ENCODE measurements at places on chromosomes 6 and 20.
A peak's percentile ranks its signal among the peaks of the same experiment; 100 is the strongest.

DNA sequence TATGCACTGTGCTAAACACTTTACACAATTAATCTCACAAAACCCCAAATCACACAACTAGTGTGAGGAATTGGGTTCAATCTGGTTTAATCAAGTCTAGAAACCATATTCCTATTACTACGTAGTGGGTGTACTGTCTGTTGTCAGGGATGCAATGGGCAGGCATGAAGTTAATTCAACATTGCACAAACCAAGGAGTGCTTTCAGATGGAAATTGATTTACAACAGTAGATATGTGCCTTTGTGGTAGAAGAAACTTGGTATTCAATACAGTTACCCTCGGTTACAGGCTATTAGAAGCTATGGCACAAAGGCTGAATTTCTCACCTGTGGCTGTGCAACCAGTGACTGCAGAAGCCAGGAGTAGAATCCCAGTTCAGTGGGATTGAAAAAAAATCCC is 157.8 kb downstream of the CLIC5 start:
- DNase-seq, result no peak

GRCh38 chr6:34860776-34861175 is 27.1 kb downstream of the TAF11 start:
- DNase-seq, result no peak

DNA sequence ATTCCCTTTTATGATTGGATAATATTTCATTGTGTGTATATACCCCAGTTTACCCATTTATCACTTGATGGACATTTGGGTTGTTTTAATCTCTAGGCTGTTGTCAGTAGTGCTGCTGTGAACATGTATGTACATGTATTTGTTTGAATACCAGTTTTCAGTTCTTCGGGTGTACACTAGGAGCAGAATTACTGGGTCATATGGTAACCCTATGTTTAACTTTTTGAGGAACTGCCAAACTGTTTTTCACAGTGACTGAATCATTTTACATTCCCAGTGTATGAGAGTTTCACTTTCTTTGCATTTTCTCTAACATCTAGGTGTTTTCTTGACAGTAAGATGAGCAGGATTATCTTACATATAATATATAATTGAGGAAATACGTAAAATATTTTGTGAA is 44.7 kb upstream of the ADIG start:
- no peak for DNase-seq

- DNase-seq, result no peak
Observed at GRCh38 chr6:151095538-151096254, 144.1 kb upstream of the AKAP12 start.

GRCh38 chr20:9474835-9475415 is 39.5 kb upstream of the LAMP5 start:
- peak; percentile 35 for DNase-seq
